PC-9 (cell line): ENCODE measurements at places on chromosomes 7 and 10.

DNA sequence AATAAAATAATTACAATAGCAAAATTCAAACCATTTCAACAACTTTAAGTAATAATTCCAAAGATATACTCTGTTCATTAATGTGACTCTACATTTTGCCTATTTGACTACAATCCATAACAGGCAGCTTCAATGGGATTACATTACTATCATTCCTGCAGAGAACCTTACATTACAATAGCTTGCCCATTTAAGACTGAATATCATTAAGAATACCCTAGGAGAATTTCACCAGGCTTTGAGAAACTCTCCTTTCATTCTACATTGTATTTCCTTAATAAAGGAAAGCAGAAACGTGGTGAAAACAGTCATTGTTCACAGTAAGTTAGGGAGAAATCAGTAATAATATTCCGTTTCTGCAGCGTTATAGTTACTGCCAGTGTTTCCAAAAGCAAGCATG is 209.5 kb downstream of the GLI3 start:
- DNase-seq: no peak
- peaks cover 89% of the 10 kb centered on the region for H3K27me3 ChIP-seq
- H3K4me3 ChIP-seq: no peak overlapping the region
- no peaks in the 10 kb centered on the region for H3K36me3 ChIP-seq

DNA sequence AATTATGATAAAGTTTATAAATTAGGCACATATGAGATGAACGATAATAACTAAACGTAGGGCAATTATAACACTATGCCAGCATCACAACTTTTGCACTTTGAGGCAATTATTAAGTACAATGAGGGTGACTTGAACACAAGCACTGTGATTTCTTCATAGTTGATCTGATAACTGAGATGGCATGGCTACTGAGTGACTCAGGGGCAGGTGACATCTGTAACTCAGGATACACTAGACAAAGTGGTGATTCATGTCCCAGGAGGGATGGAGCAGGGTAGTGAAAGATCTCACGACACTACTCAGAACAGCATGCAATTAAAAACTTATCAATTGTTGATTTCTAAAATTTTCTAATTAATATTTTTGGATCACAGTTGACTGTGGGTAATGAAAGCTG is 98.3 kb upstream of the ARHGAP21 start:
- H3K36me3 ChIP-seq: no peaks in the 10 kb centered on the region
- peak overlapping the region; percentile 24; the same call in 1 of the 2 replicates for H3K27ac ChIP-seq
- peaks cover 40% of the 10 kb centered on the region for H3K4me1 ChIP-seq
- H3K27me3 ChIP-seq: no peaks in the 10 kb centered on the region
- peak; percentile 43 for DNase-seq

- no peaks in the 10 kb centered on the region for H3K36me3 ChIP-seq
- H3K27me3 ChIP-seq: no peaks in the 10 kb centered on the region
- H3K27ac ChIP-seq: no peak overlapping the region
- peaks cover 12% of the 10 kb centered on the region for H3K4me1 ChIP-seq
Measured at GRCh38 chr7:30175636-30176147, 40.9 kb downstream of the MTURN start.

GRCh38 chr7:135342887-135343286 is 109.2 kb downstream of the STRA8 start:
- no peaks in the 10 kb centered on the region for H3K4me1 ChIP-seq
- no peaks in the 10 kb centered on the region for H3K36me3 ChIP-seq
- H3K27ac ChIP-seq: no peak overlapping the region
- DNase-seq: no peak

- no peak overlapping the region for H3K4me3 ChIP-seq
- H3K36me3 ChIP-seq: no peaks in the 10 kb centered on the region
- no peak overlapping the region for H3K27ac ChIP-seq
Measured at GRCh38 chr10:32199714-32200394, 143.6 kb upstream of the KIF5B start.

- no peak overlapping the region for H3K4me3 ChIP-seq
- H3K27ac ChIP-seq: no peak overlapping the region
- DNase-seq: no peak
- no peaks in the 10 kb centered on the region for H3K27me3 ChIP-seq
- no peaks in the 10 kb centered on the region for H3K4me1 ChIP-seq
Measured at GRCh38 chr10:13823096-13823708, 236.4 kb downstream of the PRPF18 start.

GRCh38 chr7:117784315-117784714 is 88.9 kb downstream of the CTTNBP2 start:
- no peaks in the 10 kb centered on the region for H3K27me3 ChIP-seq
- H3K4me1 ChIP-seq: no peaks in the 10 kb centered on the region
- no peak overlapping the region for H3K27ac ChIP-seq
- no peak overlapping the region for H3K4me3 ChIP-seq
- no peaks in the 10 kb centered on the region for H3K36me3 ChIP-seq
- DNase-seq: no peak

DNA sequence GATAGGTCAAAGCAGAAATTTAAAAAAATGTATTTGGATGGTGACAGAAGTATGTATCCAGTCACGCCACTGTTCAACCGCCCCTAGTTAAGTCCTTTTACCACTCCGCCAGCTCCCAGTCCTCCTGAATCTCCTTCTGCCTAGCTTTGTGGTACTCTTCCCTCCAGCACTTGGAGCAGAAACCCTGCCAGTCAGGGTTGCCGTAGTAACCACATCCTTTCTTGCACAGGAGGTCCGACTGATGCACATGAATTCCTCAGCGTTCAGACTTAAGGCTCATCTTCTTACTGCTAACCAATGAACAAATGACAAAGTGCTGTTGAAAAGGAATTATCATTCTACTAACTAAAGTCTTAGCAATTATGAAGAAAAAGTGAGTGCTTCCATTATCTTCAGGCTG is 175.3 kb upstream of the KCTD7 start:
- no peaks in the 10 kb centered on the region for H3K4me1 ChIP-seq
- H3K36me3 ChIP-seq: no peaks in the 10 kb centered on the region
- no peak overlapping the region for H3K4me3 ChIP-seq
- DNase-seq: no peak
- H3K27ac ChIP-seq: no peak overlapping the region

- no peaks in the 10 kb centered on the region for H3K4me1 ChIP-seq
- no peak for DNase-seq
- H3K36me3 ChIP-seq: no peaks in the 10 kb centered on the region
Measured at GRCh38 chr10:7412237-7412927, 1.5 kb upstream of the SFMBT2 start.

DNA sequence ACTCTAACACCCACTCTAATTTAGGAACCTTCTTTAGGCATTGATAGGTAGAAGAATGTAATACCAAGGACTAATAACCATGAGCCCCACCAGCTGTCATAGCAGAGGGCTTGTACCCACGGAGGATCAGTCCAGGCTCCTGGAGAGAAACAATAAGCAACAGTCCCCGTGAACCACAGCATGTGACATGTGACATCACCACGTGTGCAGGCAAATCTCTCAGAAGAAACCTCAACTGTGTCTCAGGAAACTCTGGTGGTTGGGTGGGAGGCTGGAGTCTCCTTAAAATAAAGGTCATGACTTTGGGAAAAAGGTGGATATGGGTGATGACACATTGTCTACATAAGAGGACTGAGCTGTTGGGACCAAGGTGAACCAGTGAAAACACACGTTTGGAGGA is 653.9 kb upstream of the FOXK1 start:
- H3K27me3 ChIP-seq: peaks cover 94% of the 10 kb centered on the region
- no peak overlapping the region for H3K4me3 ChIP-seq
- H3K36me3 ChIP-seq: no peaks in the 10 kb centered on the region
- no peak for DNase-seq

GRCh38 chr10:59108296-59108870 is 68.1 kb upstream of the PHYHIPL start:
- no peak overlapping the region for H3K27ac ChIP-seq
- no peak for DNase-seq
- no peak overlapping the region for H3K4me3 ChIP-seq
- H3K27me3 ChIP-seq: 0 out of 2 replicates have a peak, but pooled peaks cover 4% of the 10 kb centered on the region
- no peaks in the 10 kb centered on the region for H3K36me3 ChIP-seq
